Karpas-422 (cell line): ENCODE measurements at places on chromosomes 2 and 18. TPM values are rescaled to one million over a fixed set of nuclear protein-coding genes. Genes with fewer than 3 reads are reported as not detected.

DNA sequence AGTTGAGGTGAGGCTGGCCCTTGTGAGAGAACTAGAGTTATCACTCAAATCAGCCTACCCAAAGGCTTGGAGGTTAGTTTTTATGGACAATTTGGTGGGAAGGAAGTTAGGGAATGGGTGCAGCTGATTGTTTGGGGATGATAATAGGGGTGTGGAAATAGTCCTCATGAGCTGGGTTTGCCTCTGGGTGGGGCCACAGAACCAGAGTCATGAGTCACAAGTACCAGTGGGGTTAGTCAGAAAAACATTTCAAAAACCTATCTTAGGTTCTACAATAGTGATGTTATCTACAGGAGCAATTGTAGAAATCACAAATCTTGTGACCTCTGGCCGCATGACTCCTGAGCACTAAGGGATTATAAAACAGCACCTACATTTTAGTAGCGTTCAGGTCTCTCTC, 630.1 kb upstream of the PIK3C3 start:
- no peak for DNase-seq

- no peak for DNase-seq
These were observed 26.6 kb downstream of the MFF start for GRCh38 chr2:227351639-227352038.

- no peak for DNase-seq
These were observed 419.5 kb downstream of the NUP35 start for GRCh38 chr2:183543731-183544130.

DNA sequence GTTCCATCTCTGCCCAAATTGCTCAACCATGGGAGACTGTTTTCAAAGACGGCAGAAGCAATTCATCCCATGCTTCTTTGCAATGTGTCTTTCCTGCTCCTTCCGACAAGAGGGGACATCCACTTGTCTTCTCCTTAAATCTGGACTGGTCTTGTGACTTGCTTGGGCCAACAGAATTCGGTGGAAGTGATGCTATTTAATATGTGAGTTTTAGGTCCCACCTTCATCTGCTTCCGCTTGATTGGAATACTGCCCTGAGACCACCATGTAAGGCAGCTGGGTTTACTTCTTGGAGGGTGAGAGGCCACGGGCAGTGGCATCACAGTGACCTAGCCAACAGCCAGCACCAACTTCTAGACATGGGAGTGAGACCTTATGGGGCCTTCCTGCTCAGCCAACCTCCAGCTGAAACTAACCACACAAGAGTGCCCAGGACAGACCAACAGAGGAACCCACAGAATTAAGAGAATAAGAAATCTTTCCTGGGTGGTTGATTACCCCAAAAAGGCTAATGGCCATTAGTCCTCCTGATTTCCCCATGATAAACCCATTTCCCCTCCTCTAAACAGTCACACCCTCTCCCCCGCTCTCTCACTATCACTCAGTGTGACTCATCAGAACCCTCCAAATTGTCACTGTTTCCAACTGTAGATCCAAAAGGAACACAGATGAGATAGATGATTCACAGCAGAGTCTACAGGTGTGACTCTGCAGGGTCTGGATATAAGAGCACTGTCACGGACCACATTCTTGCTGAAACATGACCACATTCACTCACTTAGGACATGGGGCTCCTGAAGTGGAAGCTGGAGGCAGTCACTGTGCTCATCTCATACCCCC, 16.2 kb upstream of the RHOB start:
- no peak for DNase-seq

- no peak for DNase-seq
These were observed 334.7 kb upstream of the CELF4 start for GRCh38 chr18:37900326-37900725.

The FER1L5 gene
- not detected in 2 replicates for total RNA-seq

- DNase-seq = no peak
These were observed 53.6 kb upstream of the ITGA6 start for GRCh38 chr2:172373766-172374165.

The MBD2 gene
- total RNA-seq = 53.5 and 61.3 TPM in 2 replicates

The GAL3ST2 gene
- total RNA-seq = not detected in 2 replicates

- DNase-seq = no peak
These were observed 163.0 kb downstream of the DDX1 start for GRCh38 chr2:15754703-15755099.

The COL6A3 gene
- 0.07 TPM in 1 of 2 replicates, not detected in the other for total RNA-seq
